ENCODE measurements at places on chromosomes 3 and 15. TPM values are rescaled to one million over a fixed set of nuclear protein-coding genes. Genes with fewer than 3 reads are reported as not detected.
A peak's percentile ranks its signal among the peaks of the same experiment; 100 is the strongest.

DNA sequence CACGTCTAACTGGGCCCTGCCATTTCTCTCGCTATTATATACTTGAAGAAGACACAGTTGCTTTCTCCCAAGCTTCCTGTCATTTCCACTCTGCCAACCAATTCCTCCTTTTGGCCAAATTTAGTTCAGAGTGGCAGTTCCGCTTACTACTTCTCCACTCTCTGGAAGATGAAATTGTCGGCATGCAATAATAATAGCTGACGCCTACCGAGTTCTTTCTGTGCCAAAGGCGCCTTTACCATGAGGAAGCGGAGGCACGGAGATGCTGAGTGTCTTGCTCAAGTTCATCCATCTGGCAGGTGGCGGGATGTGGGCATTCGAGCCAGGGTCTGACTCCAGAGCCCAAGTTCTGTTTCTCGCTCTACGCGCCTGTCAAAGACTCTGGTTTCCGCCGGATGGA lies 14.6 kb upstream of the NRROS start:
- peak; percentile 71 for DNase-seq

The AGBL1 gene
- total RNA-seq, result not detected

GRCh38 chr15:93520206-93520605 lies 431.2 kb upstream of the RGMA start:
- DNase-seq, result no peak

The PLCH1 gene
- total RNA-seq, result 2.7 TPM

GRCh38 chr15:74869726-74870407 lies 3.3 kb downstream of the SCAMP2 start:
- DNase-seq, result peak; percentile 78

DNA sequence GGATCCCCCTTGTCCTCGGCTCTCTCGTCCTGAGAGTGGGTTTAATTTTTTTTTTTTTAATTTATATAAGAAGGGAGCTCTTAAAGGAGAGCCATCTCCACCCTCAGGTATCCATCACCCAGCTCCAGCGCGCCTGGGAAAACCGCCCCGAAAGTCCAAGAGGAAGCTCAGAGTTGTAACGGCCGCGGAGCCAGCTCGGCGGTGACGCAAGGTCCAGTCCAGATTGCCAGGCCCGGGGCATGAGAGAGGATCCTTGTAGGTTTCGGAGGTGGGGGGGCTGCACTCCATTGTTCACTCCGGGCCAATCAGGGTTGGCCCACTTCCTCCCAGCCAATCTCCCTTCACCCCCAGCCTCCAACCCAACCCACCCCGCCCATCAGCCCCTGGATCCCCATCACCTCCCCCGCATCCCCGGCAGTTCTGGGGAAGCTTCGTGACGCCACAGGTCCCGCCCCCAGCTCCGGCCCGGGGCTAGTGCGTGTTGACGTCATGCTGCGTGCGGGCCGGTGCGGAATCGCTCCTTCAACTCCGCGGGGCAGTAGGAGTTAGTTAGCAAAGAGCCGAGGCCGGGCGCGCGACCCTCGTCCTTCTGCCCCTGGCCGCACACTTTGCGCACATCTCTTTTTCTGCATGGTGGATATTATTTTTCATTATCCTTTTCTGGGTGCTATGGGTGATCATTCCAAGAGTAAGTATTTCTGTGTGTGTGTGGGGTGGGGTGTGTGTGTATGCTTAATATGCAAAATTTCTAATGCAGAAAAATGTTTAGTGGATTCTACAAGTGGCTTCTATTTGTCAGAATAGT lies at the start of gene ISL2:
Gene ISL2, plus strand, starts transcription at position 520 of the 805 bp plus-strand sequence. Its CDS starts 111 bp downstream, at position 631.
- DNase-seq, result peak; percentile 54

GRCh38 chr15:41772720-41773331 lies 1.5 kb upstream of the MAPKBP1 start:
- DNase-seq, result no peak

The TM4SF4 gene
- total RNA-seq, result not detected

The FBXO40 gene
- 104 TPM for total RNA-seq

The MAGI1 gene
- total RNA-seq, result 35.9 TPM

DNA sequence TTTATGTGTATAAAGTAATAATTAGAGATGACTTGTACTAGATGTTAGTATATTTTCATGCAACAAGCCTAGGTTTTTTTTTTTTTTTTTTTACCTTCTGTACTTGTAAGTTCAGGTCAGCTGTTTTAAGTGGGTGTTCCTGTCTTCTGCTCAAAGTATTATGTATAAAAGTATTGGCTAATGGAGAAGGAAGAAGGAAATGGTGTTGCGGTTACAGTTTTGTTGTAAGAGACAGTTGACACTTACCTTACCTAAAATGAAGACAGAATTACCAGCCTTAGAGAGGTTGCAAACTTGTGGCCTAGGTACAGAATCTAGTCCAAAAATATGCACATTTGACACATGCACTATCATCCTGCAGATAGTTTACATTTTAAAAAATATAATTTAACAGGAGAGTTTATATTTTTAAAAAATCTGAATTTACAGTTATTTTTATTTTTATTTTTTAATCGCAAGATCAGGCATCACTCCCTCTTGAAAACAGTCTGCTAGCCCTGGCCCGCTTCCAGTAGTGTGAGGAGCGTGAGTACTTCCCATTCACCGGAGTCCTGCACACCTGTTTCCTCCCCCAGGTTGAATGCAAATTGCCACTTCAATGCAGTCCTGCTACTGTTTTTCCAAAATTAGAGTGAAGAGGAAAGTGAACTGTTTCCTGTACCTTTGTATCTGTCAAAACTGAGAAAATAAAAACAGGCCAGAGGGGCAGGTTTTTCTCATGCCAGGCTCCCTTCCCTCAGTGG lies 224.3 kb upstream of the SOX2 start:
- no peak for DNase-seq

DNA sequence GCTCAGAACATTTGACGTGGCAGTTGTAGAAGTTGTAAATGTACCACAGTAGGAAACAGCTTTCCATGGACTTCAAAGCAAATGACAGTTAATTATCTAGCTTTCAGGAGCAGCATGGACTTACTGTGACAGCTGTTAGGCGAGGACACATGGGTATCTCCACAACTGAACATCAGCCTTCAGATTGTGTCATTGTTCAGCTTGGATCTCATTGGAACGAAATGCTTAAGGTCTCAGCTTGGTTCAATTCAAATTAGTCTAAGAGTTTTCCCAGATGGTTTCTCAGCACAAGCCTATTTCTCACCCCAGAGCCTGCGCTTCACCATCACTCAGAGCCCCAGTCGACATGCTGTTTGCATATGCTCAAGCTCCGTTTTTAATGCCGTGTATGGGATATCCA lies 21.1 kb upstream of the GYG1 start:
- no peak for DNase-seq
